ENCODE measurements at places on chromosomes 4 and X. TPM values are rescaled to one million over a fixed set of nuclear protein-coding genes. Genes with fewer than 3 reads are reported as not detected.

IL1RAPL1 gene
- total RNA-seq, result not detected

CCDC110 gene
- total RNA-seq, result 0.19 TPM

TLR6 gene
- 3.8 TPM for total RNA-seq

LANCL3 gene
- total RNA-seq, result 0.07 TPM

PAGE1 gene
- total RNA-seq, result not detected

CPXCR1 gene
- not detected for total RNA-seq

SPANXB1 gene
- total RNA-seq, result not detected

IRAK1 gene
- total RNA-seq, result 150 TPM

PDE6B gene
- total RNA-seq, result 14.0 TPM

NLGN3 gene
- 2.9 TPM for total RNA-seq

F8A2 gene
- not detected for total RNA-seq

TCEAL6 gene
- not detected for total RNA-seq

FGA gene
- not detected for total RNA-seq

PLP1 gene
- not detected for total RNA-seq

CLTRN gene
- total RNA-seq, result 1.6 TPM

VEGFC gene
- total RNA-seq, result not detected

GLOD5 gene
- total RNA-seq, result not detected

CLRN2 gene
- total RNA-seq, result not detected

TMEM31 gene
- 0.46 TPM for total RNA-seq

ADAMTS3 gene
- not detected for total RNA-seq

CT45A5 gene
- total RNA-seq, result not detected

ANXA3 gene
- 0.93 TPM for total RNA-seq

RRH gene
- 0.99 TPM for total RNA-seq

P2RY8 gene
- total RNA-seq, result 40.1 TPM

CXorf51B gene
- not detected for total RNA-seq

SRPK3 gene
- not detected for total RNA-seq
